H1 (cell line): ENCODE measurements at places on chromosomes 16 and 17.

DNA sequence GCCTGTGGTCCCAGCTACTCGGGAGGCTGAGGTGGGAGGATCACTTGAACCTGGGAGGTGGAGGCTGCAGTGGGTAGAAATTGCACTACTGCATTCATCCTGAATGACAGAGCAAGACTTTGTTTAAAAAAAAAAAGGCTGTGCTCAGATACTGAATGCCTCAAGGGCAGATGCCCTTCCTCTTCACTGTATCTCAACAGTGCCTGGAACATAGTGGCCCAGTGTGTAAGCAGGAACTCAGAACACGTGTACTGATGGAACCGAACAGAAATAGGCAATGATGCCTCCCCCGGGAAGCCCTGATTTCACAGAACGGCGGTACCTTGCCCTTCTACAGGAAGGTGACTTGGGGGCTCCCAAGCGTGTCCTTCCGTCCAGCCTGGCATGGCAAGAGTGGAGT, 46.8 kb downstream of the PLXDC1 start:
- no peak for DNase-seq

DNA sequence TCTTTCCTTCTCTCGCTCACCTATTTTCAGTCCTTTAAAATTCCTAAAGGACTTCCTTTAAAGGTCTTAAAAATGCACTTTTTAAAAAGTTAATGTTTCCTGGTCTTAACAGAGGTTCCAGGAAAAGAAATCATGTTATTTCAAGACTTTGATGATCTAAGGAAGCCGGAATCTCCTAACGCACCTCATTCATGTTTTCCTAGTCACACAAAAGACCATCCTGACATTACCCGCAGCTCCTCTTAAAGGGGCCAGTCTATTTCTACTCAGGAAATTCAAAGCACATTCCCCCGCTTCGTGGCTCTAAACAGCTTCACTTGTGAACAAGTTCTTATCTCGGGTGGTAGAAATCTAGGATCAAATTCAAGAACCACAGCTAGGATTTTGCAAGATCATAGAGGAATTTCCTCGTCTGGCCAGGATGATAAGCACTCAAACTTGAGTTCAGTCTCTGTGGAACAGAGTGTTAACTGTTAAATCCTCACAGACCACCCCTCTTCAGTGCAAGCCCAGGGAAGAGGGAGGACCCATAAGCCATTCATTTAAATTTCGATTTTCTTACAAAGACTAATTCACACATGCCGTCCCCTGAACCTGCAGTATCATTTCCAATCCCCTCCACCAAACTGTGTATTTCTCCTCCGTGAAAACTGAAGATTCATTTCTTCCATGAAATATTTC, 137.1 kb upstream of the AXIN2 start:
- no peak for DNase-seq

DNA sequence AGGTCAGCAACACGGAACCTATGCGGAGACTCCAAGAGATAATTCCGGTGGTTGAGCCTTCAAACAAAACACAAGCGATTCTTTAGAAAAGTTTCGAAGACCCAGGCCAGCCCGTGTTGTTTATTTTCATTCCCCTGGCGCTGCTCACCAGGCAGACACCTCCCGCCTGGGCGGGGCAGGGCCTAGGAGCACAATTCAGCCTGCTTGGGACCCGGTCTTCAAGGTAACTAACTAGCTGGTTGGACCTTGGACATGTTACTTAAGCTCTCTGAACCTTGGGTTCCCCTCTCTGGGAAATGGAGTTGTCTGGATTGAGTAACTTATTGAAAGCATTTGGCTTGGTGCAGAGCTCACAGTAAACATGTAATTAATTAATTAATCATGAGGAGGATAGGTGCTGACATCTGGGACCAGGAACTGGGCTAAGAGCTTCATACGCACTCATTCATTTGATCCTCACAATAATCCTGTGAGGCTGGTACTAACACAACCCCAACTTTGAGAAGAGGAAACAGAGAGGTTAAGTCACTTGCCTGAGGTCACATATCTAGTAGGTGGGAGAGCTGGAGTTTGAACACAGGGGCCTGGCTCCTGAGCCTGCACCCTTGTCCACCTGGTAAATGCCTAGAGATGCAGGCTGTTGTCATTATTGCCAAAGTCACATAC, 125.3 kb upstream of the SMURF2 start:
- no peak for DNase-seq

GRCh38 chr17:9893411-9894012, 11.6 kb downstream of the RCVRN start:
- DNase-seq = no peak

GRCh38 chr17:16407911-16408588, 7.3 kb upstream of the TRPV2 start:
- DNase-seq = peak; percentile 69

DNA sequence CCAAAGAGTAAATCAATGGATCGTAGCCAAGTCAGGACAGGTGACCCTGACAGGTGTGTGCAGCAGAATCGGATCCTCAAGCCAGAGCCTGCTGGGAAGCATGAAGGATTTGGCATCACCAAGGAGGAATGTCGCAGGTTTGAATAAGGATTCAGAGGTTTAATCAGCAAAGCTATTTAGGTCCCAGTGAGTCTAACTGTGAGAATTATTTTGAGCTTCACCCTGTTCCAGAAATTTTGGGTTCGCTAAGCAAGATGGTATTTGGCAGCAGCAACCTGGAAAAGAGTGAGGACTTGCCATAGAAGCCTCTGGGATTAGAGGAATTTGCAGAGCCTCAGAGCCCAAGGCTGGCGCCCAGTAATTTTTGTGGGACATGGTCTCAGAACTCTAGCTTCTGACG, 173.0 kb downstream of the CCDC182 start:
- DNase-seq = no peak

GRCh38 chr16:87492721-87493607, at the start of gene ZCCHC14:
ZCCHC14 (minus strand) TSS chr16:87493024; CDS start chr16:87492238, 786 bp downstream.
- DNase-seq = peak; percentile 90

DNA sequence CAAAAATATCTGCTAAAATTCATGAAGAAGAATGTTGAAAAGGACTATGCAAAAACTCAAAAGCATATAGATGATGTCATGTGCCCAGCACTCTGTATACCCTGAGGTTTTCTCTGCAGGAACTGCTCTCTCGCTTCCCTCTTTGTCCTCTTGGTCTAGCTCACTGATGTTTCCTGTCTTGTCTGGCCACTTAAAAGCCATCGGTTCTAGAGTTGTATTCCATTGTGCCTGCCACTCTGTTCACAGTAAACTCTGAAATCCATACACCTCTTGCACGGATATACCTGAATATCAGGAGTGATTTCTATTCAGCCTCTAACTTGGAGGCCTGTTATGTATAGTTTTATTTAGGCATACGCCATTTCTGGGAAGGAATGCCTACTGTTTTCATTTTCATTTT, 101.0 kb upstream of the CNTNAP4 start:
- no peak for DNase-seq

GRCh38 chr17:9021158-9021991, at the start of gene NTN1:
NTN1 (plus strand) TSS chr17:9021510; CDS start chr17:9022374, 864 bp downstream.
- DNase-seq = no peak
